Activated CD8-positive, alpha-beta memory T cell treated with anti-CD3 and anti-CD28 coated beads for 1 hour (primary cell): ENCODE measurements at places on chromosomes 3 and 15.

- no peak for DNase-seq
Measured at GRCh38 chr3:124772081-124772831, 42.0 kb downstream of the UMPS start.

DNA sequence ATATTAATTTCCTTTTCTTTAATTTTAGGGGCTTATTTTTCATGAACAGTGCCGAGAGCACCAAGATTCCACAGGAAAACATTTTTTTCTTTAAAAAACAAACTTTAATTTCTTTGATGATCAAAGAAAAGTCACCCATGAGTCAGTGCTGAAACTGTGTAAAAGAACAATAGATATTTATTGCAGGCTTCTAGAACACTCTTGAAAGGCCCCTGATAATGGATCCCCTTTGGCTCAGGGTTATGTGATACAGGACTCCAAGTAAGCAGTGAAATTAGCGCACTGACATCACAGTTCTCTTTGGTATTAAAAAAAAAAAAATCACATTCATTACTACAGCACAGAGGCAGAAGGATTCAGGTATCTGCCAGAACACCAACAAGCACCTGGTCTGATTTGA is 66.1 kb upstream of the MYZAP start:
- DNase-seq = no peak

DNA sequence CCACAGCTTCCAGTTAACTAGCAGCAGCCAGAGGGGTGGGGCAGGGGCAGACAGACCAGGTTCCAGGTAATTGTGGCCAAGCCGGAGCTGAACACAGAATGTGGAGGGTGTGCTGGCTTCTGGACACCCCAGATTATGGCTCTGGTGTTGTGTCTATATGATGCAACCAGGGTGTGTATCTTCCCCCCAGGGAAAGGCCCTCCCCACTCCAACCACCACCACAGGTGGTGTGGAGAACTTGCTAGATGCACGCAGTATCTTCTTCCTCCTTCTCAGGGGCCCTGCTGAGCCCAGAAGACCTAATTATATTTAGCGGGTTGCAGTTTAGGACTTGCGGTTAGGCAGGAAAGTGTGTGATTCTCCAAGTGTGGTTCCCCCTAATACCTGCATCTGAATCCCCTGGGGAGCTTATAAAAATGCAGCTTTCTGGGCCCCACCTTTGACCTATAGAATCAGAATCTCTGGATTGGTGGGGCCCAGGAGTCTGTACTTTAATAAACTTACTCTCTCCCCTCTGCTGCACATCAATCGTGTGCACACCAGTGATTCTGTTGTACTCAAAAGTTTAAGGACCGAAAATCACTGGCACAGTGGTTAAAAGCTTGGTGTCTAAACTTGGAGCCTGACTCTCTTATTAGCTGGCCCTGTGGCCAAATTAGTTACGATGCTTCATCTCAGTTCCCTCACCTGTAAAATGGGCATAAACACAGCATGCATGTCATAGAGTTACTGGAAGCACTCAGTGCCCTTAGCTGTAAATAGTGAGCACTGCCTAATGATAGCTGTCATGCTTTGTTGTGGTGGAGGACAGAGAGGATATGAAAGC is 379.1 kb upstream of the PROK2 start:
- DNase-seq = no peak

GRCh38 chr15:86502301-86502700 is 422.6 kb downstream of the AGBL1 start:
- DNase-seq = no peak

DNA sequence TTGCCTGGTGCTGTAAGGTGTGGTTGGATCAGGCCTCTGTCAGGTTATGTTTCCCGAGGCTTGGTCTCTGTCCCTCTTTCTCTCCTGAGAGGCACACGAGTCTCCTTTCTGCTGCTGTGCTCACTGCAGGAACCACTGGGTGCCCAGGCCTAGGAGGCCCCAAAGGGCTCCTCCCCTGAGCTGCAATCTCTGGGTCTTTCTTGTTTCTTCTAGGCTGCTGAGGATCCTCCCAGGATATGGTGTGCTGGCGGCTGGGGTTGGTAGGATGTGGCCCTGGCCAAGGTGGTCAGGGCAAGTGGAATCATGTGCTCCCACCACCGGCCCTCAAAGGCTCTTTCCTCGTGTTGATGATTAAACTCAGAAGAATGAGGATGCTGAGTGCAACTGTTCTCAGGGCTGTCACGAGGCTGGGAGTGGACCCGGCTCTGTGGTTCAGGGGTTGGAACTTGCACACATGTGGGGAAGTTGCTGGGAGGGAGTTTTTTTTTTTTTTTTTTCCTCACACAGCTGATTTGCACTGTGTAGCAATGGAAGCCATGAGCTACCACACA is 43.6 kb upstream of the CTSH start:
- DNase-seq = no peak

- no peak for DNase-seq
Measured at GRCh38 chr3:114660808-114661207, 367.0 kb downstream of the TIGIT start.

- no peak for DNase-seq
Measured at GRCh38 chr3:155631323-155632019, 113.4 kb downstream of the PLCH1 start.

GRCh38 chr3:141257961-141258360 is 26.3 kb downstream of the PXYLP1 start:
- DNase-seq = no peak

DNA sequence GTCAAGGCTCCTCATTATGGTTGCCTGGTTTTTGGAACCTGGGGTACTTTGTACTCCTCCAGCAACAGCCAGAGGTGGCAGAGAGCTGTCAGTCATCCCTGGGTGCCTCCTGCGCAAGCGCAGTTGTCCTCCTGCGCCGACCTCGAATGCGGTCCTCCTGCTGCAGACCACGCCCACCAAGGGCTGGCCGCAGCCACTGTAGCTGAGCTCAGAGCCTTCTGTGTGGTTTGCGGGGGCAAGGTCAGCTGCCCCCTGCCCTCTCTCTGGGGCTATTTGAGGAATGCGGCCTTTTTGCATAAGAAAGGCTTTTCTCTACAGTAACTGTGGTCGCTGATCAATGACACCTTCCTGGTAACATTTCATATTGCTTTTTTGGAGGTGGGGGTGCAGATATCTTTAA is 131.3 kb upstream of the SNRPN start:
- no peak for DNase-seq

- DNase-seq = no peak
Measured at GRCh38 chr3:195754141-195754540, 33.4 kb downstream of the MUC20 start.

GRCh38 chr3:183317271-183317670 is 64.2 kb downstream of the B3GNT5 start:
- no peak for DNase-seq
